NCI-H1092 treated with DMSO at 0.1 percent for 48 hours (cell line): ENCODE measurements at places on chromosomes 11 and 22.

DNA sequence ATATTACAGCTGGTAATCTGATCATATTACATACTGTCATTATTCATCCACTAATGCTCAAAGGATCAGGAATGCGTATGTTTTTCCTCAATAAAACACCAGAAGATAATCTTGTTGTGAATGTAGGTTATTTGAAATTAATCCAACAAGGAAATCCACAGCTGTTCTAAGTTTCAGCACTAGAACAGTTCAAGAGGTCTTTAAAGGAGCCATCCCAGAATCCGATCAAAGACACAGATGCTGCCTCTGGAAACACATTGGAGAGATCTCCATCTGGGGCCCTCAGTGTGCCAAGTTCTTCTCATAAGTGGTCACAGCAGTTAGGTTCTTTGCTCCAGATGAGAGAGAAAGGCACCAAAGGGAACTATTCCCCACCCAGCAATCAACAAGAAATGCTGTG is 1955.1 kb upstream of the RAG2 start:
- no peak for DNase-seq

DNA sequence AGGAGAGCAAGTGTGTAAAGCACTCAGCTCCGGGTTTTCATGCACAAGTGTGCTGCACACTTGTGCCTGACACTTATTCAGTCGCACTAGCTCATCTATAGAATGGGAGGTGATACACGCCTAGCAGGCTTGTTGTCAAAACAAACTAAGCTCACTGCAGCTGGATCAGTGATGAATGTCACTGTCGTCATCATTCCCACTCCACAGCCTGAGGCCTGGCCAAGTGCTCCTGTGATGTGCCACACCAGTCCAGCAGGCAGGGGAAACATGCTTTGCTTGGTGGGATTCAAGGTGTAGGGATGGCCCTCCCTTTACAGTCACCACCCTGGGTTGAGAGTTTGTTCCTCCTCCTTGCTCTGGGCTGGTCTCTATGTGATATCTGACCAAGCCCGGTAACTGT is 6.8 kb downstream of the MPST start:
- DNase-seq = no peak

DNA sequence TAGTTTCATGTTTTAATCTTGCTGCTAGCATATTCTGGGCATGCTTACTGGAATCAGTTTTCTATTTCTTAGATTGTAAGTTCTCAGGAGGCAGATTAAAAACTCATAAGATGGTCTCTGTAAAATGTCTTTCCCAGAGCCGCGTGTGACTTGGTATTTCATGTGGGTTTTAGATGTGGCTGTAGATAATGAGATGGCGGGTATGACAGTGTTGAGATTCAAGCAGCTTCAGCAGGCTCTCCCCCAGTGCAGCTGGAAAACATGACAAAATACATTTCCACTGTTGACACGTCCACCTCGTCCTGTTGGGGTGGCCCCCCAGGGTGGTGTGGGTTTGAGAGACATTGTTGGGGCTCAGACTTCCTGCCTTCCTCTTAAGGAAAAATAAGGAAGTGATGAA is 106.8 kb downstream of the KIRREL3 start:
- DNase-seq = no peak

- peak; percentile 45 for DNase-seq
Measured at GRCh38 chr22:46437671-46438440, 99.6 kb downstream of the CELSR1 start.

GRCh38 chr11:79174045-79175008 is 266.5 kb downstream of the TENM4 start:
- no peak for DNase-seq

GRCh38 chr22:49885881-49886280 is 32.2 kb downstream of the ZBED4 start:
- DNase-seq = no peak

- DNase-seq = peak; percentile 71
Measured at GRCh38 chr11:15742626-15743519, 613.5 kb downstream of the SOX6 start.

DNA sequence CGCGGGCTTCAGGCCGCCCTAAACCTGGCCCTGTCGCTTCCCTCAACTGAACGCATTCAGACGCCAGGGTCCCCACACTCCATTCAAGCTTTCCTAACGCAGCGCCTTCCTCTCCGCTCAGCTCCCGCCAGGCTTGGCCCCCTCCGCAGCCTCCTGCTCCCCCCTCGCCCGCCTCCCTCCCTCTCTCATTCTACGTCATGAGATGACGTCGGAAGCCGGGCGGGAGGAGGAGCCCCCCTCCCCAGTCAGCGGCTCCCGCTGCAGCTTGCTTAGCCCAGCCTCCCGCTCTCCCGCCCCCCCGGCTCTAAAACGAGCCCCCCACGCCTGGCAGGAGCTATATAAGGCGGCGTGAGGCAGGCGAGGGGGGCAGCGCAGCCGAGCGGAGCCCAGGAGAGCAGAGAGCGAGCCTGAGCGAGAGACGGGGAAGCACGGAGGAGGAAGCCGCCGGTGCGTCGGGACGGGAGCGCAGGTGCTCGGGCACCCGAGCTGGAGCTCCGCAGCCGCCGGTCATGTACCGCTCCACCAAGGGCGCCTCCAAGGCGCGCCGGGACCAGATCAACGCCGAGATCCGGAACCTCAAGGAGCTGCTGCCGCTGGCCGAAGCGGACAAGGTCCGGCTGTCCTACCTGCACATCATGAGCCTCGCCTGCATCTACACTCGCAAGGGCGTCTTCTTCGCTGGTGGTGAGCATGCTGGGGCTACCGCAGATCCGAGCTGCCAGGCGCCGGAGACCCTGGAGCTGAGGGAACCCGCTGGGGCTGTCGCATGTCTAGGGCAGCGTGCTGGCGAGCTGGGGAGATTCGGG is at the start of gene NPAS4:
TSS of gene NPAS4 (plus strand) at position 365 of the 806 bp plus-strand sequence. CDS start at position 510, 145 bp downstream.
- DNase-seq = peak; percentile 90

DNA sequence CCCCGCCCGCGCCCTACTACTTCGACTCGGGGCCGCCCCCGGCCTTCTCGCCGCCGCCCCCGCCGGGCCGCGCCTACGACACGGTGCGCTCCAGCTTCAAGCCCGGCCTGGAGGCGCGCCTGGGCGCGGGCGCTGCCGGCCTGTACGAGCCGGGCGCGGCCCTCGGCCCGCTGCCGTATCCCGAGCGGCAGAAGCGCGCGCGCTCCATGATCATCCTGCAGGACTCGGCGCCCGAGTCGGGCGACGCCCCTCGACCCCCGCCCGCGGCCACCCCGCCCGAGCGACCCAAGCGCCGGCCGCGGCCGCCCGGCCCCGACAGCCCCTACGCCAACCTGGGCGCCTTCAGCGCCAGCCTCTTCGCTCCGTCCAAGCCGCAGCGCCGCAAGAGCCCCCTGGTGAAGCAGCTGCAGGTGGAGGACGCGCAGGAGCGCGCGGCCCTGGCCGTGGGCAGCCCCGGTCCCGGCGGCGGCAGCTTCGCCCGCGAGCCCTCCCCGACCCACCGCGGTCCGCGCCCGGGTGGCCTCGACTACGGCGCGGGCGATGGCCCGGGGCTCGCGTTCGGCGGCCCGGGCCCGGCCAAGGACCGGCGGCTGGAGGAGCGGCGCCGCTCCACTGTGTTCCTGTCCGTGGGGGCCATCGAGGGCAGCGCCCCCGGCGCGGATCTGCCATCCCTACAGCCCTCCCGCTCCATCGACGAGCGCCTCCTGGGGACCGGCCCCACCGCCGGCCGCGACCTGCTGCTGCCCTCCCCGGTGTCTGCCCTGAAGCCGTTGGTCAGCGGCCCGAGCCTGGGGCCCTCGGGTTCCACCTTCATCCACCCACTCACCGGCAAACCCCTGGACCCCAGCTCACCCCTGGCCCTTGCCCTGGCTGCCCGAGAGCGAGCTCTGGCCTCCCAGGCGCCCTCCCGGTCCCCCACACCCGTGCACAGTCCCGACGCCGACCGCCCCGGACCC is 17.4 kb upstream of the ACR start:
- DNase-seq = no peak

DNA sequence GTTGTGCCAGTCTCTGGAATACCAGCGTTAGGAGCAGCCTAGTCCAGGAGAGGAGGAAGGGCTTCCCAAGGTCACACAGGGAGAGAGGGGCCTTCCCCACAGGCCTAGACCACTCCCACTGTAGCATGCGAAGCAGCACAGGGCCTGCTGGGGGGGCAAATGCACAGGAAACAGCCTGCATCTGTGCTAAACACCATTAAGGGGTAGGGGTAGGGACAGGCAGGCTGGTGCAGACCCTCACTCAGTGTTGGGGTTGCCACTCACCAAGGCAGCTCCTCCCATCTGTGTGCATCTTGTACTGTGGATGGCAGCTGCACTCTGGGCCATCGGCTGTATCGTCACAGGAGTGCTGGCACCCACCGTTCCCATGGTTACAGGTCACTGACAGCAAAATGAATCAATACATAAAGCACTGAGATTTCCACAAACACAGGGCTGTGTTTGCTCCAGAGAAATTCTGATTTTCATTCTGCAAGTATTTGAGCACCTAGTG is 24.9 kb downstream of the SCUBE2 start:
- no peak for DNase-seq

DNA sequence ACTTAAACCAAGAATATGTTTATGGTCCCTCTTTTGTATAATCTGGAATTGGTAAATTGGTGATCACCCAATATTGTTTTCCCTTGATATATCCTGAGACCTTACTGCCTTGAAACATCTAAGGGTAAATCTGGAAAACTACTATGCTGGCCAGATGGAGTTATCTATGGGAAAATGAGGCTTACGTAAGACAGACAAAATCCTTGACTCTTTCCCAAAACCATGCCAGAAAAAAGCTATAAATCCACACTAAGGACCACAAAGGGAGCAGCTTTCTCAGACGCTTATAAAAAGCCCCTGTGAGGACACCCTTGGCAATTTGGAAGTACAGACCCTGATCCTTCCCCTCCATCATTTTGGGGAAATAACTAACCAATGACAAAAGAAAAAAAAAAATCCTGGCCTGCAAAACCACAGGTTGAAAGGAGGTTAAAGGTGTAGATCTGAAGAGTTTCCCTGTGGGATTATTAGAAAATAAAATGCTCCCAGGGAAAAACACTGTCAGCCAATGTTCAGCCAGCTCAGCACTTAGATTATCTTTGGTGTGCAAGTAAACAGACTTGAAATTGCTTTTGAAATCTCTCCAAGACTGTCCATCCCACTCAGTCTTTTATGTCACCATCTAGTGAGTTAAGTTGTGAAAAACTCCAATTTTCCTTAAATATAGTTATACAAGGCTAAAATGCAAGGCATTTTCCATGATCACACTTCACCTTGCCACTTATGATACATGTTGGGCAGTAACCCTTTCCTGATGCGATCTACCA is 6.6 kb upstream of the AMBRA1 start:
- no peak for DNase-seq

DNA sequence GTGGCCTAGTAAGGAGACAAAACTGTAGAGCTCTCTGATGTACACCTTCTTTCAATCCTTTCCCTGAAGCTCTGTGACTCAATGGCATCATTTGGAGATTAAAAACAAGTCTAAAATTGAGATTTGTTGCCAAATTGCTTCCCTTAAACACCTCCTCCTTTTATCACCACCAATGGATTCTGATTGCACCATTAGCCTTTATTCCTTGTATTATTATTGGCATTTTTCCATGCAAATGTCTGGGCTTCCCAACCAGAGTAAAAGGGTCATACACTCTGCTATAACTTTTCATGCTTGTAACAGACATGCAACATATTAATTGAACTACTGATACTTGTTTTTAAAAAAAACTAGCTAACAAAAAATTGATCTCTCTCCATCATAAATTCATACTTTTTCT is 124.2 kb downstream of the CCDC34 start:
- no peak for DNase-seq

DNA sequence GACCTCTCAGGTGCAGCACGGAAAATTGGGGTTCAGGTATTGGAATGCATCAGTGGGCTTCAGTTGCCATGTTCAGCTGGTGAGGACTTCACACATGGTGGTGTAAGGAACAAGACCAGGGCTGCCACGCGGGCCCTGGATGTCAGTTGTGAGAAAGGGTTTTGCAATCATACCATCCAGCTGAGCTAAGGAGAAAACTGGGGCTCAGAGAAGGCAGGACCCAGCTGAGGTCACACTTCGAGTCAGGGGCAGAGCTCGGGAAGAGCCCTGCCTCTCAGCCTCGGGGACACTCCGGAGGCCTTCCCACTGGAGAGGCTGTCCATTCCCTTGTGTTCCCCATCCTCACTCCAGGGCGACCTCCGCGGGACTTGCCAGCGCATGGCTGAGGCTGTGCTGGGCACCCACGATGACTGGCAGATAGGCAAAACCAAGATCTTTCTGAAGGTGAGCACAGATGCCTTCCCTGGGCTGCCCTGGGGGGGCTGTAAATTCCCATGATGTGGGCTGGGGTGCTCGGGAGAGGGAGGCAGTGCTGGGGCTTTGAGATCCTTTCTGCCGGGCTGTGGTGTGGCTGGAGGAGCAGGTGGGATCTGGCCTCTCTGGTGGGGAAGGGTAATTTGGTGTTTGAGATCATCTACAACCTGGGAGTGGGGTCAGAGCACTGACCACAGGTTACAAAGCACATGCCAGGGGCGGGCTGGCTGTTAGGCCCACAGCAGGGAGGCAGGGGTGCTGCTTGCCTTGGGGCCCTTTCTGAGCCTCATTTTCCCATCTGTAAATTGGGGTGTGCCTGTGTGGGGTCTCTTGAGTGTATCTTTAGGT is 47.2 kb downstream of the MYO7A start:
- no peak for DNase-seq

GRCh38 chr11:113274713-113275582 is 39.4 kb upstream of the TTC12 start:
- no peak for DNase-seq

- DNase-seq = peak; percentile 84
Measured at GRCh38 chr22:42947211-42947990, 67.5 kb downstream of the PACSIN2 start.

- DNase-seq = no peak
Measured at GRCh38 chr11:34169686-34170085, 64.3 kb downstream of the NAT10 start.

DNA sequence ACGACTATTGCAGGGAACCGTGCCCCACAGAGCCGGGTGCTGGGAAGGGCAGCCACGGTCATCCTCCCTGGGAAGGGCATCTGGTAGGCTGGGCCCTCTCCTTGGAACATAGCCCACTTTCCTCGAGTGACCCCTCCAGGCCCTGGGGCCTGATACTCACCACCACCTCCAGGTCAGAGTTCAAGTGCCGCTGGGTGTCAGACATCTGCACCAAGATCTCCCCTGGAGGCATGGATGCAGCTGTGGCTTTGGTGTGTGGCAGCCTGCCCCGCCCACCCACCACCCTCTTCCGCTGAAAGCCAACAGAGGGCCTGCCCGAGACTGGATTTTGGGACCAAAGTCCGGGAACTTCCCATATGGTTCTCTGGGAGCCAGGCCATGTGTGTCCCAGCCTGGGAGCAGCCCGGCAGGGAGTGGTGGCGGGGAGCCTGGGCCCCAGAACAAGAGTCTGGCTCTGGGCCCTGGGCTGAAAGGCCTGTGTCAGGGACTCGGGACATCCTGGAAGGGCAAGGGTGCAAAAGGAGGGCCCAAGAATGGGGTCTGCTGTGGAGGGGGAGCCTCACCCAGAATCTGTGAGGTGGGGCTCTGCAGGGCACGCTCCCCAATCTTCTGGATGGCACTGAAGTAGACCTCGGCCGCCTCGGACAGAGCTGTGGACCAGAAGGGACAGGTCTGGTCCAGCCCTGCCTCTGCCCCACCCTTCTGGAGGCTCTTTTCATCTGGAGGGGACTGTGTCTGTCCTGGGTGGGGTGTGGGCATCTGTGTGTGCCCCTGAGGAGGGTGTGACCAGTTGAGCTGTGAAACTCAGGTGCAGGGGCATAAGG is 2.6 kb downstream of the BAIAP2L2 start:
- no peak for DNase-seq
